ENCODE measurements at places on chromosomes 7 and 10.

DNA sequence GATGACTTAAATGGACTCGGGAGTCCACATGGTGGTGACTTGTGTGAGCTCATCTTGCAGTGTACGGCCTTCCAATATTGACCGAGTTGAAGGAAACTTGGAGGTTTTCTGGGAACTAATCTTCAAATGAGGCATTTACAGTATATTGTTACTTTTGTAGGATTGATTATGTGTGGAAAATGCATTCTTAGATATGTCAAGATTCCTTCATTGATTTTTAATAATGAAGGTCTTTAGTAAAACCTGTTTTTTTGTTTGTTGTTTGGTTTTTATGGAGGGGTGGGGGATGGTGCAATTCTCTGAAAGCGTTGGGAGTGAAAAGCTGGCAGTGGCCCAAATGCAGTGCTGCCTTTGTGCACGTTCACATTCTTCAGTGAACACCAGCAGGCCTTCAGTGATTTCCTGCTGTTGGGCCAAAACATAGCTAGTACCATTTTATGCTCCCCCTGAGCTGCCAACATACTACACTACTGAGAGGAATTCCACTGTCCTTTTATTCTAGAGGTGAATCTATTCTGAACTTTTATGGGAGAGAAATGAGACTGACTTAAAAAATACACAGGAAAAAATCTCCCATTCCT, 50.4 kb downstream of the CCNY start:
- no peak for DNase-seq

- DNase-seq: no peak
Measured at GRCh38 chr10:15140698-15141097, 27.8 kb downstream of the NMT2 start.

- DNase-seq: no peak
Measured at GRCh38 chr7:107668296-107668695, 7.7 kb downstream of the SLC26A4 start.

DNA sequence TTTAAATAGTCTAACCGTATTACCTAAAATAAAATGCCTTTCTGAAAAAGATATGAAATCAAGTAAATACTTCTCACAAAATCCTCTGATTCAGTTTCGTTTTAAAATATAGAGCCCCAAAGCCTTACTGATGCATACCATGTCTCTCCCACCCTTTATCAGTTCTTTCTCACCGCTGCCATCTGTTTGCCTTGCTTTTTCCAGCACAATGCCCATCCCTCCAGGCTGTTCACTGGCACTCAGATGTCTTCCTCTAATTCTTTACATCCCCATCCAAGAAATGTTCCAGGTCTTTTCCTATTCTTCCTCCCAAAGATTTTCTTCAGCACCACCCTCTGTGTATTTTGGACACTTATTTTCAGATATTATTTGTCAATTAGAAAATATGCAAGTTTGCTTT, 116.5 kb upstream of the LRRN3 start:
- DNase-seq: no peak

DNA sequence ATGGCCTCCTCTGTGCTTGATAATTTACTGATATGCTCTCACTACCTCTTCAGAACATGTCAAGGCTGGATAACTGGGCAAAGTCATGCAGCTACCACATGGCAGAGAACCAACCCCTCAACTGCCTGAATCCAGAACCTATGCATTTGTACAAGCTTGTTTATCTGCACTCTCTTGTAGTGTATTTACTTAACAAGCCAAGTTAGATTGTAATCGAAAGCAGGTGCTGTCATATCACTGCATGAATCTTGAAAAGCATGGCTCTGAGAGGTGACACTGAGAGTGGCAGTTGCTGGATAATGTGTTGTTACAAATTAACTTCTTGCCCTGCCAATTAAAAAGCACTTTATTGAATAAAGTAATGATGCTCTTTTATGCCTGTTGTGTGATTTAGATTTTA, 588.6 kb downstream of the NRG3 start:
- no peak for DNase-seq

- no peak for DNase-seq
Measured at GRCh38 chr10:80265740-80266512, 23.5 kb downstream of the MAT1A start.

DNA sequence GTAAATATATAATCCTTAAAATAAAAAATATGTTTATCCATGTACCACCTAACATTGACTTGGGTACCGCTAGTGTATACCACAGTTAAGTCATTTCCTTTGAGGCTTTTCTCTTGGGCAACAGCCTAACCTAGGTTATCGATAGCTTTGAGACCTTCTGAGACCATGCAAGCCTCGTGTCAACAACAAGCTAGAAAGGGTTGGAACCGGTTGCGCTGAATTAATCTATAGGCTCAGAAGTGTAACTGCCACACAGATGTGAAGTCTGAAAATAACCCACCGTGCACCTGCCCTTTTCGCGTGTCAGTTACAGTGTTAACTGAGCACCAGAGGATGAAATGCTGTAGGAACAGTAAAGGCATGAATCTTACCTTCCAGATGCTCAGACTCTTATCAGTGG, 59.8 kb downstream of the ARID5B start:
- no peak for DNase-seq

DNA sequence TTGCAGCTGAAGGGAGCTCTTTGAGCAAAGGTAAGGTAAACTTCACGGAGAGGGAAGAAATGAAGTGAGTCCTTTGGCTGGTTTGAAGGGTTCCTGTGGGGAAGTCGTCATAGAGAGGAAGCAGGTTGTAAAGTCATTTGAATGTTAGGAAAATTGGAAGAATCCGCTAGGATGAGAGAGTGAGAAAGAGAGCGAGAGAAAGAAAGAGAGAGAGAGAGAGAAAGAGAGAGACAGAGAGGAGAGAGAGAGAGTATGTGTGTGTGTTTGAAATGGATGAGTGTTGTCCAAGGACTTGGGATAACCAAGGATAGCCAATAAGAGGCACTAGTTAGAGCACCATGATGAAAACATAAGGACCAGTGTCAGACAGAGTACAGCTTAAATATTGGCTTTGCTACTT, 43.1 kb downstream of the FEZF1 start:
- DNase-seq: no peak

DNA sequence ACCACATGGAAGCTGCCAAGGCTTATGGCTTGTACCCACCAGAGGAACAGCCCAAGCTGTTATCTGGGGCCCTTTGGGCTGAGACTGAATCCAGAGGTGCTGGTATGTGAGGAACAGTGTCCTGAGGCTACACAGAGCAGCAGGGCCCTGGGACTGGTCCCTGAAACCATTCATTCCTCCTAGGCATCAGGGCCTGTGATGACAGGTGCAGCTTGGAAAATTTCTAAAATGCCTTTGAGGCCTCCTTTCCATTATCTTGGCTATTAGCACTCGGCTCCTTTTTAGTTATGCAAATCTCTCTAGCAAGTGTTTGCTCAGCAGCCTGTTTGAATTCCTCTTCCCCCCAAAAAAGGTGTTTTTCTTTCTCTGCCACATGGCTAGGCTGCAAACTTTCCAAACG, 1151.7 kb upstream of the LRRN3 start:
- DNase-seq: no peak

DNA sequence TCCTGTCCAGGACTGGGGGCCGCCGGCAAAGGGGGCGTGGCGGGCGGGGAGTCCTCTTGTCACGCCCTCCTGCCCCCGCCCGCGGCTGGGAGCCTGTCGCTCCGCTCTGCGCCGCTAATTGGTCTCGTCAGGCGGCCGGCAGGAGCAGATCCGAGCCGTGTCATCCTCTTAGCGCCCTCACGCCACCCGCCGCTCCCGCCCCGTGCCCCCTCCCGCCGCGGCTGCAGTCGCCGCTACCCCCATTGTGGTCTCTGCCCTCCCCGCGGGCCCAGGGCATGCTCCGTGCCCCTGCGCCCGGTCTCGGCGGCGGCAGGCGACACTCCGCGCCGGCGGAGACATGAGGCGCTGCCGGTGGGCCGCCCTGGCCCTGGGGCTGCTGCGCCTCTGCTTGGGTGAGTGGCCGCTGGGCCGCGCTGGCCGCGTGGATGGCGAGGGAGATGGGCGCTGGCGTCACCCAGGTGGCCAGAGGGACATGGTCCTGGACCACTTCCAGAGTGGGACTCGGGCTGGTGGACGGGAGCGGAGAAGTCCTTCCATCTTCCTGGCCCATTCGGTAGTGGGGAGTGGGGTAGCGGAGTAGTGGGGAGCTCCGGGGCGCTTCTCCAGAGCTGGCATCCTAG, at the start of gene CDHR1:
CDHR1 (plus strand) TSS at position 114 of the 620 bp plus-strand sequence; CDS start at position 338, 224 bp downstream.
- no peak for DNase-seq

GRCh38 chr7:106538638-106539037, 122.3 kb downstream of the CCDC71L start:
- DNase-seq: no peak

- DNase-seq: no peak
Measured at GRCh38 chr7:112791465-112792168, 1.4 kb upstream of the TMEM168 start.

DNA sequence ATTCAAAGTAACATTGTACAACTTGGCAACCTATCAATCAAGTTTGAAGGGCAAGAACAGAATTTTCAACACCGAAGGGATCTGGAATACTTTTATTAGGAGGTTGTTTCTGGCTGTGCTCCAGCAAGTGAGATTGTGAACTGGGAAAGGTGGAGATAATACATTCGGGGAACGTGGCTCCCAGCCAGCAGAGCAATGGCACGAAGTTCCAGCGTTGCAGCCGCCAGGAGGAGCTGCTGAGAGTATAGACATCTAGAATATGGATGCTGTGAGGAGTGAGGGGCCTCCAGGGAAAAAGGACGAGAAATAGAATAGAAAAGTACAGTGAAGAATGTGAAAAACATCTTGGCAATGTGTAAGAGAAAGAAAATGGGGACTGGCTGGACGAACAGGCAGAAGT, 69.5 kb downstream of the TCERG1L start:
- DNase-seq: no peak

DNA sequence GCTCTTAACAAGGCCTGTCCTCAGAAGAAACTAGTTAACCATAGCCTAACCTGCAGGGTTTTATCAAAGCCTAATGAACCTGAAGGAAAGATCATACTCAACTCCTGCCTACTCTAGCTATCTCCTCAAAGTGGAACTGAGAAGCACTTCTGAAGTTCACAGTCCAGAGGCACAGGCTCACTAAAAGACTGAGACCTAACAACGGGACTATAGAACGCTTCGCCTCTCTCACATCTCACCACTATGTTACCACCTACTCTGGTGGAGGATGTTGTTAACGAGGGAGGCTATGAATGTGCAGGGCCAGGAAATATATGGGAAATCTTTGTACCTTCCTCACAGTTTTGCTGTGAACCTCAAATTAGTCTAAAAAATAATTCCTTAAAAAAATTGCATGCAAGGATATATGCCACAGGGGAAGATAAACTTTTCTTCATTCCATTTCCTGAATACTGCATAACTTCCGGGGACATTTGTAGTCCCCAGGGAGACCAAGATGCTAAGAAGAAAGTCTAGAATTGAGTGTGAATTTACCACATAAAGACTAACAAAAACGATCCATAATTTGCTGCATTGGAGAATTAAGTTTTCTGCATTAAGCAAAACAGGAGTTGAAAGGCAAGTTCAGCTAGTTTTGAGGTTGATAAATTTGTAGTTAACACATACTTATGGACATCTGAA, 21.6 kb downstream of the LIPJ start:
- no peak for DNase-seq

GRCh38 chr7:15838265-15838664, 151.8 kb upstream of the MEOX2 start:
- no peak for DNase-seq

DNA sequence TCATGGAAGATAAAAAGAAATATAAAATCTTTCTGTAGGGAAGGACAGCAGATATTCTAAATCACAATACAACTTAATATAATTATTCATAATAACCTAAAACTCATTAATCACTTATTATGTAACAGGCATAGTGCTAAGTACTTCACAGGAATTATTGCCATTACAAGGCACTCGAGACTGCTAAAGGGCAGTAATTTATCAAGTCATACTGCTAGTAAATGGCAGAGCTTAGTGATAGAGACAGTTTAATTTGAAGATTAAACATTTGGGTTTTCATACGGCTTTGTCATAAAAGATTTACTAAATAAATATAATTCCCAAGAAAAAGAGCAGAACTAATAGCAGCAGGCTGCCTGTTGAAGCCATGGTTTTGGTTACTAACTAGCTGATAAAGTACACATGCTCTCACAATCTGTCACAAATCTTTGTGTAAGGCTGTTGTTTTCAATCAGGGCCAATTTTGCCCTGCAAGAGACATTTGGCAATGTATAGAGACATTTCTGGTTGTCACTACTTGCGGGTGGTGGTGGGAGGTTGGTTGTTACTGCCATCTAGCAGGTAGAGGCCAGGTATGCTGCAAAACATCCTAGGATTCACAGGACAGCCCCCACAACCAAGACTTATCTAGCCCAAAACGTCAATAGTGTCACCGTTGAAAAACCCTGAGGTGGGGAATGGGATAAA, 233.3 kb upstream of the CACNA2D1 start:
- DNase-seq: no peak

DNA sequence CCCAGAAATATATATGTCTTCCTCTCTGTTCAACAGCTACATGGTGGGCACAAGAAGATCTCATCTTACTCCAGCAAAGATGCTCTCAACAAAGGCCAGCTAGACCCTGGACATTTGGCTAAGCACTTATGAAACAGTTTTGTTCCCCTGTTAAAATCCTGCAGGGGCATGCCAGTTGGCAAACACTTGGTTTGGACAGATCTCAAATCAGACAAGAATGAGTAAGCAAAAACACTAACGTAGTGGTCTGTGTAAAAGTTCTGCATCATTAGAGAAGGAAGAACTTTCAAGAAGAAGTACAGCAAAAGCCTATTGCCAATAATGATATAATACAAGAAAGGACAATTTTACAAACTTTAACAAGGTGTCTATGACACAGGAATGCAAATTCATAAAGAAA, 125.6 kb downstream of the CALN1 start:
- no peak for DNase-seq

DNA sequence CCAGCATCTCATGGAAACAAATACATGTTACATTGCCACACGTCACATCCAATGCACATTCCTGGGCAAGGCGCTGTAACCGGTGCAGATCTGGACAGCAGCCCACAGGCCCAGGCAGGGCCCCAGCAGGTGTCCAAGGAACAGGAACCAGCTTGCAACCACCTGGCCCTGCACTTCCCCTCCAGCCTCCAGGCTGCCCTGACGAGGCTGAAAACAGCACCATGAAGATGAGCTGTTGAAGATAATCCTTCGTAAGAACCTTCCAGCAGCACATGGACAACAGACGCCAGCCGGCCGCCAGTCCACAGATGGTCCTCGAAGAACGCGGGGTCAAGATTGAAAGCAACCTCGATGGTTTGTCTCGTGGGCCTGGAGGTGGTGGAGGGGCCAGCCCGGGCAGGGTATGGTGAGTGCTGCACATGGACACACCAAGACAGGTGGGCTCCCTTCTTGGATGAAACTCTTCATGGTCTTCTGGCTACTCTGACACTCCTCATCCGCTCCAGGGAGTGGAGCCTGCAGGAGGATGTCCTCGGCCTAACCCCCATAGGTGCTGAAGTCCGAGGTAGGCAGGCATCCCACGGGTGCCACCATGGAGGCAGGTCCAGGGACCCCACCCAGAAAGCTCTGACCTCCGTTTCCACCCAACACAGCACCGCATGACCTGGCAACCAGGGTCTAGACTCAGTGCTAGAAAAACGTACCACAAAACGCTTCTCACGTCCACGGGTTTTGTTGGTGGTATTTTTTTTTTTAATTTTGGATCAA, 22.9 kb downstream of the PDGFA start:
- no peak for DNase-seq
